ENCODE measurements at places on chromosomes 13 and 19. TPM values are rescaled to one million over a fixed set of nuclear protein-coding genes. Genes with fewer than 3 reads are reported as not detected.
A peak's percentile ranks its signal among the peaks of the same experiment; 100 is the strongest.

GRCh38 chr13:37460166-37460565, 138.4 kb downstream of the POSTN start:
- no peak for DNase-seq
- H3K27me3 ChIP-seq, result no peaks in the 10 kb centered on the region
- H3K27ac ChIP-seq, result no peak overlapping the region
- H3K4me1 ChIP-seq, result no peaks in the 10 kb centered on the region

GRCh38 chr19:8655340-8655709, 24.9 kb downstream of the NFILZ start:
- no peaks in the 10 kb centered on the region for H3K4me1 ChIP-seq
- H3K36me3 ChIP-seq, result no peaks in the 10 kb centered on the region
- DNase-seq, result no peak
- no peak overlapping the region for H3K27ac ChIP-seq
- H3K4me3 ChIP-seq, result no peak overlapping the region

- H3K27ac ChIP-seq, result no peak overlapping the region
- H3K4me3 ChIP-seq, result no peak overlapping the region
- no peak for DNase-seq
- H3K4me1 ChIP-seq, result no peaks in the 10 kb centered on the region
These were observed 38.0 kb downstream of the ITGBL1 start for GRCh38 chr13:101490406-101491015.

- H3K4me1 ChIP-seq, result no peaks in the 10 kb centered on the region
- H3K27me3 ChIP-seq, result no peaks in the 10 kb centered on the region
- H3K27ac ChIP-seq, result no peak overlapping the region
- peak; percentile 81 for DNase-seq
- no peak overlapping the region for H3K4me3 ChIP-seq
These were observed 199.4 kb downstream of the USP12 start for GRCh38 chr13:26971990-26972887.

- H3K27me3 ChIP-seq, result no peaks in the 10 kb centered on the region
- no peak overlapping the region for H3K4me3 ChIP-seq
- no peak overlapping the region for H3K27ac ChIP-seq
- peaks cover 2% of the 10 kb centered on the region for H3K4me1 ChIP-seq
- no peaks in the 10 kb centered on the region for H3K36me3 ChIP-seq
- peak; percentile 96 for DNase-seq
These were observed 26.0 kb upstream of the ZNF331 start for GRCh38 chr19:53511933-53512374.

GRCh38 chr19:39659791-39660190, 4.1 kb downstream of the LGALS16 start:
- H3K27ac ChIP-seq, result no peak overlapping the region
- no peak overlapping the region for H3K4me3 ChIP-seq
- DNase-seq, result no peak
- no peaks in the 10 kb centered on the region for H3K36me3 ChIP-seq

- DNase-seq, result peak; percentile 58
- H3K4me1 ChIP-seq, result peaks cover 17% of the 10 kb centered on the region
- no peak overlapping the region for H3K4me3 ChIP-seq
- H3K27ac ChIP-seq, result no peak overlapping the region
- H3K27me3 ChIP-seq, result no peaks in the 10 kb centered on the region
These were observed 187.5 kb downstream of the GPC6 start for GRCh38 chr13:93413972-93414717.

DNA sequence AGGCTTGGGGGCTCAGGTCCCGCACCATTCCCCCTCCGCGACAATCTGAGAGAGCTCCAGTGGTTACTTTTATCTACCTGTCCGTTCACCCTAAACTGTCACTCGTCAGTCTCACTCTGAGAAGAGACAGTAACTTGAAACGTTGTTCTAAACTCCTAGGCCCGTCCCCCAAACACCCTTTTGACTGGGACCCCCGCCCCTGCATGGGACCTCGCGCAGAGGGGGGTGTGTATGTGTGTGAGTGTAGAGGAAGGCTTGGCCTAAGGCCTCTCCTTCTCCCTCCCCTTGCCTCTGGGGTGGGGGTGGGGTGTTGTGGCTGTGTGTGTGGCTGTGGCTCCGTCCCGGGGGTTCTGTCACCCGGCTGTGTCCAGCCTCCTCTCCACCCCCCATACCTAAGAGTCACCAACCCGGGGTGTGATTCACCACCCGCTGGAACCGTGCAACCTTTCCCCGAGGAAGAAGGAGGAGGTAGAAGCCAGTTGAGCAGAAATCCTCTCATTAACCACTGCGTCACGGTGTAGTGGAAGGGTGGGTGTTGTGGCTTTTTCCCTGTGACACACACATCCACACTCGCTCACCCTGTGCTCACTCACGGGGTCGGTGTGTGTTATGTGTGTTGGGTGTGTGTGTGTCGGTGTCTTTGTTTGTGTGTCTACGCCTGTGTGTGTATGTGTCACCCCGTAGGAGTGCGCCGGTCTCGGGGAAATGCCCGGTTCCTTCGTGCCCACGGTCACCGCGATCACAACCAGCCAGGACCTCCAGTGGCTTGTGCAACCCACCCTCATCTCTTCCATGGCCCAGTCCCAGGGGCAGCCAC, 2.4 kb downstream of the FOSB start:
- H3K4me3 ChIP-seq, result peak overlapping the region; percentile 95
- H3K36me3 ChIP-seq, result no peaks in the 10 kb centered on the region
- peaks cover 25% of the 10 kb centered on the region for H3K4me1 ChIP-seq
- H3K27me3 ChIP-seq, result peaks cover 62% of the 10 kb centered on the region
- no peak for DNase-seq
- H3K27ac ChIP-seq, result no peak overlapping the region

- H3K27ac ChIP-seq, result no peak overlapping the region
- DNase-seq, result no peak
These were observed 3.8 kb downstream of the CBY2 start for GRCh38 chr13:45705918-45706317.

GRCh38 chr19:30226464-30227011, 145.6 kb upstream of the ZNF536 start:
- no peak overlapping the region for H3K27ac ChIP-seq
- H3K36me3 ChIP-seq, result no peaks in the 10 kb centered on the region
- peak; percentile 32 for DNase-seq
- H3K4me3 ChIP-seq, result peak overlapping the region; percentile 73

DNA sequence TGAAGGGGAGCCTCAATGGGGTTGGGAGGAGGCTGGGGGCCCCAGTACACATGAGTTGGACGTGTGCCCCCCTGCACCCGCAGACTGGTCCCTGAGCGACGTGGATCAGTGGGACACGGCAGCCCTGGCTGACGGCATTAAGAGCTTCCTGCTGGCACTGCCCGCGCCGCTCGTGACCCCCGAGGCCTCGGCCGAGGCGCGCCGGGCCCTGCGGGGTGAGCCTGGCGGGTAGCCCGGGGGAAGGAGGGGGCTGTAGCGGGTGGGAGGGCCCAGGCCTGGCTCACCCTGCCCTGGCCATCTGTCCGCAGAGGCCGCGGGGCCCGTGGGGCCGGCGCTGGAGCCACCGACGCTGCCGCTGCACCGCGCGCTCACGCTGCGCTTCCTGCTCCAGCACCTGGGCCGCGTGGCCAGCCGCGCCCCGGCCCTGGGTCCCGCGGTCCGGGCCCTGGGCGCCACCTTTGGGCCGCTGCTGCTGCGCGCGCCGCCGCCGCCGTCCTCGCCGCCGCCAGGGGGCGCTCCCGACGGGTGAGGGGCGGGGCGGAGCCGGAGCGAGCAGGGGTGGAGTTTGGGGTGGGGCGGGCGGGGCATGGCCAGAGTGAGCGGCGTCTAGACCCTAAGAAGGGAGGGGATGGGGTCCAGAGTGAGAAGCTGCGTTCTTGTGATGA, 8.1 kb downstream of the PIK3R2 start:
- no peaks in the 10 kb centered on the region for H3K27me3 ChIP-seq
- H3K4me1 ChIP-seq, result peaks cover 10% of the 10 kb centered on the region
- peaks cover 4% of the 10 kb centered on the region for H3K36me3 ChIP-seq
- H3K4me3 ChIP-seq, result peak overlapping the region; percentile 42
- H3K27ac ChIP-seq, result no peak overlapping the region

Gene SLITRK1
- total RNA-seq, result 0.85 TPM

Gene BBC3
- total RNA-seq, result 31.9 TPM

Gene OLFM4
- not detected for total RNA-seq

Gene C19orf85
- total RNA-seq, result 1.7 TPM

Gene OLFM2
- total RNA-seq, result 117 TPM

Gene BORA
- 23.9 TPM for total RNA-seq

Gene RFPL4AL1
- total RNA-seq, result not detected

Gene ZIC2
- 87.9 TPM for total RNA-seq

Gene ZNF837
- 11.3 TPM for total RNA-seq

Measured in GM23338 (cell line).